ENCODE measurements at places on chromosomes 16 and 17.

- no peak for DNase-seq
Observed at GRCh38 chr17:57879437-57880085, 29.7 kb upstream of the MRPS23 start.

DNA sequence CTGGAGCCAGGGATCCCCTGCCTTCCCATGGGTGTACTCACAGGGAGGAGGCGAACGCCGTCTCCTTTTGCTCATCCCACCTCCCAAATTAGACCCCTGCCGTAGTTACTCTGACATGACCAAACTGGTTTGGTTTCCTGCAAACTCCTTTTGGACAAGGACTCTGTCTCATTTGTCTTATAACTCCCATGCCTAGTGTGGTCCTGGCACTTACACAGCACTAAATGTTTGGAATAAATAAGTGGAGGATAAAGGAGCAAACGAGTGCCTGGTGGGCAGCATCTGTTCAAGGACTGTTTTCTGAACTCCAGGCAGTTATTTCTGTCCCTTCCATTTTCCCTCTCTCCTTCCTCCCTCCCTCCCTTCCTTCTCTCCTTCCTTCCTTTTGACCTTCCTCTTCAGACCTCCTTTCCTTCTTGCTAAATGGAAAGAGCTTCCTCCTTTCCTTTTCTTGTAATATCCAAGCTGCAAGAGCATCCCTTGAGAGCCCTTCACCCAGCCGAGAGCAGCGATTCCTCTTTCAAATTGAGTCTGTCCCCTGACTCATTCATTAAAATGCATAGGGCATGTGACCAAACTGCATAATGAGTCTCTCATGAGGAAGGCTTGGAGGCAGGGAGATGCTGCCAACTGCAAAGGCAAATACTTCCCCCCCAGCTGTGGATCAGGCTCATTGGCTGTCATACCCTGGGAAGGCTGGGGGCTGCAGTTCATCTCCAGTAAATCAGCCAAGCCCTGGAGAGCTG is 36.8 kb downstream of the CHD9 start:
- DNase-seq = no peak

DNA sequence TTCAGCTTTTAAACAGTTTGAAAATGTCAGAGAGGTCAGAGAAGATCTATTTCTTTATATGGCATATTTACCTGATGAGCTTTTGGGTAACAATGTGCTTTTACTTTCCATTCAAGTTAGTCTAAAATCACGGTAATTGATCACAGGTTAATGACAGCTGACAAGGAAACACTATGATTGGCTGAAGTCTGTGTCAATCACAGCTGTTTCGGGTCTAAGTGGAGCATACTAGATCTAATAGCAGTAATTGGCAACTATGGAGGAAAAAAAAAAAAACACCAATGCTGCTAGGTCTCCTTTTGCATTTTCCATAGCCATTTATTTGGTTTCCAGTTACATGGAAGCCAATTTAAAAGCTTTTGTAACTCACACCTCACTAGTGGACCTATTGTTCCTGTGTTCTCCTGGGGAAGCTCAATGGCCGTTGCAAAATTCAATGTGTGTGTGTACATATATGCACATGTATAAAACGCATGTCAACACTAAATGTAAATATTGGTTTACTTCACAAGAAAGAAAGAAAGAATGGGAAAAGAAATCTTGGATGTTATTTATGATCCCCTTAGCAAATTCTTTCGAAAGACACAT is 568.3 kb upstream of the ZFHX3 start:
- no peak for DNase-seq

DNA sequence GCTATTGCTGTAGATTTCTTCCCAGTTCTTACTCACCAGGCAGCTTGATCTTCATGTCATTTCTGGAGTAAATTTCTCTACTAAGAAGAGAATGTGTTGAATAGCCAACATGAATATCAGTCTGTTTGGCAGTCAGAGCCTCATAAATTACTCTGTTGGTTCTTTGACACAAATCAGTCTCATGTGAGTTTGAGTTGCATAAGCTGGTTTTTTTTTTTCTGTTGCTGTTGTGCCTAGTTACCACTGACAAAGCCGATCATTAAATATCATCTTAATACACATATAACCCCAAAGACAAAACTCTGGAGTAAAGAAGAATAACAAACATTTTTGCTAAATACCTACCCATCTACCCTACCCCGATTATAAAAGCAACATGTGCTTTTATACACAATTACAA is 240.5 kb upstream of the KCNJ16 start:
- DNase-seq = no peak

GRCh38 chr16:7218936-7219335 is 113.7 kb upstream of the RBFOX1 start:
- no peak for DNase-seq

GRCh38 chr17:73874008-73874720 is 229.9 kb upstream of the SDK2 start:
- no peak for DNase-seq

- no peak for DNase-seq
Observed at GRCh38 chr17:53950207-53950857, 127.6 kb downstream of the KIF2B start.

DNA sequence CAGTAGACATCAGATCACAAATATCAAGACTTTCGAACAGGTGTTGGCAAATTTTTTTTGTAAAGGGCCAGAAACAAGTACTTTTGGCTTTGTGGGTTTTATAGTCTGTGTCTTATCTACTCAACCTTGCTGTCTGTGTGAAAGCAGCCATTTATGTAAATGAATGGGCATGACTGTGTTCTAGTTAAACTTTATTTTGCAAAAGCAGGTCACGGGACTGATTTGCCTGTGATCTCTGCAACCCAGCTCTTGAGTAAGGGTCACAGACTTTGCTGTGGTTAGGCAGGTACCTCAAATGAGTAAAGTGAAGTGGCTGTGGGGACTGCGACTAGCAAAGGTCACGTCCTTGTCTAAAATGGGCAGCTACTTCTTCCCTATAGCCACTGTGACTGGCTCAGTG is 136.5 kb downstream of the FTO start:
- DNase-seq = no peak

DNA sequence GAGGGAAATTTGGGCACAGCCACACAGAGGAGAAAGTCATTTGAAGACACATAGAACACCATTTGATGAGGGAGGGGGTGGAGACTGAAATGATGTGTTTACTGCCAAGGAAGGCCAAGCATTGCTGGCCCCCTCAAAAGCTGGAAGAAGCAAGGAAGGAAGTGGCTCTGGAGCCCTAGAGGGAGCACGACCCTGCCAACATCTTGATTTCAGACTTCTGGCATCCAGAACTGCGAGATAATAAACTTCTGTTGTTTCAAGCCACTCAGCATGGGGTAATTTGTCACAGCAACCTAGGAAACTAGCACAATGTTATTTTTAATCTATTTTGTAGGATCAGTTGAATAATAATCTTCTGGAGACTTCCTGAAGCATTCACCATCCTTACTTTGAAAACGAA is 314.8 kb upstream of the GOT2 start:
- DNase-seq = no peak

GRCh38 chr17:32483451-32484019 is 3.3 kb upstream of the CDK5R1 start:
- DNase-seq = no peak

- DNase-seq = no peak
Observed at GRCh38 chr17:8681170-8681949, 50.8 kb upstream of the MYH10 start.

- DNase-seq = no peak
Observed at GRCh38 chr17:42411361-42411760, 11.7 kb downstream of the CAVIN1 start.

- no peak for DNase-seq
Observed at GRCh38 chr17:2174468-2175293, 119.8 kb downstream of the HIC1 start.

DNA sequence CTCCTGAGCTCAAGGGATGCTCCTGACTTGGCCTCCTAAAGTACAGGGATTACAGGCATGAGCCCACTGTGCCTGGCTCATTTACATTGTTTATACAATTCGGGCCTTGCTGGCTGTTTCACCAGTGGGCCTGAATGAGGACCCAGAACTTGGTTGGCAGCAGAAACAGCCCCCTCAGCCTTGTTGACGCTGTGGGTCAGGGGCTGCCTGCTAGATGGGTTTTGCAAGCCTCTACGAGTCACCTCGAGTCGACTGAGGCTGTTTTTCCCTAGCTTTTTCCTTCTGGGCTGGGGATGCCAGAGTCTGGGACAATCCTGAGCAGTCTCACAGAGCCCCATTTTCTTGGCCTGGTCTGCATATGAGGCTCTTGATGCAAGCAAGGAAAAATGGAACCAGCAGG is 16.1 kb downstream of the PPL start:
- DNase-seq = no peak

- peak; percentile 36 for DNase-seq
Observed at GRCh38 chr17:78993241-78993956, 13.7 kb upstream of the LGALS3BP start.

DNA sequence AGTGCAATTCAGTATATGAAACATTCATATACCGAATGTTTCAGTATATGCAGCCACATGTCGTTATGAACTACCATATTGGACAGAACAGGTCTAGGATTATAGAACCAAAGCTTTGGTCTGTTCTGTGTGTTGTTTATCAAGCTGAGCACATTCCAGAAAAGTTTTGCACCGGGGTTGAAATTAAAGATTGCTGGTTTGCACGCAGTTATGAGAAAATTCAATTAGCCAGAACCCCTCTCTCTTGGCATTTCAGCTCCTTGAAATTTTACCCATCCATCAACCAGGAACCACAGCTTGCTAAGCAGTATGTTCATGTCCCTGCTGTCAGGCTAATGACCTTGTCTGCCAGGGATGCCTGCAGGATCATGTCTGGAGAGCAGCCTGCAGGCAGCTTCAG is 9.5 kb downstream of the KRT32 start:
- DNase-seq = no peak

DNA sequence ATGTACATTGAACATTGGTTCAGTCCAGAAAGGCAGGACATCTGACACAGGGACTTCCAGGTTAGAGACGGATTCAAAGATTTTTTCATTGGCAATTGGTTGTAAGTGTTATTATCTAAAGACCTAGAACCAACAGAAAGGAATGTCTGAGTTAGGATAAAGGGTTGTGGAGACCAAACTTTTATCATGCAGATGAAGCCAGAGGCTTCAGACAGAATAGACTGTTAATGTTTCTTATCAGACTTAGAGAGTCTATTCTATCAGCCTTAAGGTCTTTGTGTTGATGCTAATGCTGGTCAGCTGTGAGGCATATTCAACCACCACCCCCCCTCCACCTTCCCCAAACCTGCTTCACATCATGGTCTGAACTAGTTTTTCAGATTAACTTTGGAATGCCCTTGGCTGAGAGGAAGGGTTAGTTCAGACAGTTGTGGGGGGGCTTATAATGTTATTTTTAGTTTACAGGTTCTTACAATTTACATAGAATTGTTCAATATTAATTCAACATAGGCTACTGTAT is 2.1 kb upstream of the ITGB3 start:
- DNase-seq = no peak

Data from activated T-cell treated with anti-CD3 and anti-CD28 coated beads for 48 hours (primary cell).